ENCODE measurements at places on chromosomes 4 and X.

GRCh38 chrX:117892469-117892868 lies 224.1 kb downstream of the KLHL13 start:
- no peak for DNase-seq

GRCh38 chrX:15245896-15246295 lies 24.0 kb downstream of the ASB9 start:
- no peak for DNase-seq

GRCh38 chr4:24001486-24002329 lies 111.9 kb upstream of the PPARGC1A start:
- no peak for DNase-seq

DNA sequence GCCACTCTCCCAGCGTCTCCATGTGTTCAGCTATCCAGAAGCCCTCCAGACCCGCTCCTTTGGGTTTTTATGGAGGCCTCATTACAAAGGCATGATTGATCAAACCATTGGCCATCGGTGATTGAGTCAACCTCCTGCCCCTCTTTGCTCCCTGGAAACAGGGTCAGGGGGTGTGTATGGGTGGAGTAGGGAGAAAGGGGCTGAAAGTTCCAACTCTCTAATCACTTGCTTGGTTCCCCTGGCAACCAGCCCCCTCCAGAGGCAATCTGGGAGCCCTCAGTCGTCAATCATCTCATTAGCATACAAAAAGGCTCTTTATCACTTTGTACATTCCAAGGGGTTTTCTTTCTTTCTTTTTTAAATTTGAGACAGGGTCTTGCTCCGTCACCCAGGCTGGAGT lies 2.3 kb downstream of the TRIM2 start:
- no peak for DNase-seq

- peak; percentile 51 for DNase-seq
Observed at GRCh38 chrX:38754102-38754790, 47.0 kb upstream of the MID1IP1 start.

- no peak for DNase-seq
Observed at GRCh38 chr4:109432203-109432602, 1.4 kb upstream of the SEC24B start.

DNA sequence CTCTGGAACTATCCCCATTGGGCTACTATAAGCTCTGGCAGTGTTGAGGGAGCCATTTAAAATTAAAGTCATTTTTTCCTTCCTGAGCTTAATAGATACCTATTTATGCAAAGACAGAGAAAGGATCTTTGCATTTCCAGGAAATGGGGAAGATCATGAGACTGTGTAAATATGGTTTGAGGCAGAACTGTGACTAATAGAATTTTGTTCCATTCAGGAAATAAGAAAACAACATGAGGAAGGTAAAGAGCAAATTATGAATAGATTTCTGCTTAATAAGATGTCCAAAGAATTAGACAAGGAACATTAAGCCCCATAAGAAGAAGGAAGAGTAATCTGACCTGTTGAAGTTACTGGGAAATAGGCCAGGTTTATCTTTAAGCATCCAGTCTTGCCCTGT lies 17.8 kb upstream of the TBC1D19 start:
- DNase-seq, result no peak

- no peak for DNase-seq
Observed at GRCh38 chrX:40300286-40300890, 202.6 kb upstream of the BCOR start.

GRCh38 chrX:45766981-45767501 lies 566.4 kb upstream of the DIPK2B start:
- DNase-seq, result peak; percentile 75
